Fibroblast of skin of left quadriceps (primary cell): ENCODE measurements at places on chromosomes 5 and 9.

DNA sequence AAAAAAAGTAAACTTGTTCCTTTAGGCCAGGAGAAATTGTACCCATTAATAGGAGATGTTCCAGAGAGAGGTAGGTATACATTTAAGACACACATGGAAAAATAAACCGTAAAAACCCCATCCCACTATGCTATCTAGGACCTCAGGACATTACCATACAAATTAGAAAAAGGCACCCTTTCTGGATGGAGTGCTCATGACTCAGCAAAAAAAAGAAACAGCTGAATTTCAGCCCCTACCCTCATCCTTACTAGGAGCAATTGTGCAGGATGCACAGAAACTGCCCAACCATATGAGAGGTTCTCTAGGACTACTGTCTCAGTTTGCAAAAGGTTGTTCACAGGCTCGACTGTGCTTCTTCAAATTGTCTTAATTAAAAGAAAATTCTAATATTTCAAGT is 368.2 kb downstream of the HINT1 start:
- no peak for DNase-seq

- DNase-seq, result no peak
Observed at GRCh38 chr9:28671000-28671399, 1097.7 kb upstream of the C9orf72 start.

DNA sequence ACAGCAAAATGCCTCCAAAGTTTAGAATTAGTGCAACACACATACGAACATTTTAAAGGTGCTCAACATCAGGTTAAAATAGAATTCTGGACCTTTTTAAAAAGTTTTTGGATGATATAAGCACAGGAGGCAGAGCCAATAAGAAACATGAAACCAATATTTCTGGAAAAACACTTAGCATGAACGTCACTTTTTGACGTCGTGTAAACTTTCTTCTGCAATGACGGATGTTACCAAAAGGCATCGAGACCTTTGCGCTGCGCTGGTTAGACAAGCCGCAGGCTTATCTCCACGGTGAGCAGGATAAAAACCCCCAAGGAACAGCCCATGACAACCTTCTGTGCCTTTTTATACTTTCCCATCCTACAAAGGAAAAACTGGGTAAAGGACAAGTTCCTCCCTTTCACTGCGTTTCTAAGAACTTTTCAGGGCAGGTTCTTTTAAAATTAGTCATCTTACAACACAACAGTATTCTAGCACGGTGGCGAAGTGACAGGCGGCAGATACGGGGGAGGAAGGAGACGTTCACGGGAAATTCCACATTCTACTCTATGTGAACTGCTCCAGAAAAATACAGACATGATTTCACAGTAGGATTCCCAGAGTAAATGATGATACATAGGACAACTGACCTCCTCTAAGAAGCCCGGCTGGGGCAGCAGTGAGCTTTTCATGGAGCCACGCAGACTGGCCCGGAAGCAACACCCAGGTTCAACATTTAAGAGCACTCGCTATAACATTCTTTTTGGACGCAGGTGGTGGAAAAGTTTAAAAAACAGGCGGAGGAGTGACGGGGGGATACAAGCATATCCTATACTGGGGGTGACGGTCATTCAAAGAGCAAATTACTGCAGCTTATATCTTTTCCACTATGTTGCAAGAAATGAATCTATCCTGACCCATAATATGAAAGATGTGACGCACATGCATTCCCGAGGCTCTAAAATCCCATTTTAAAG is 52.4 kb downstream of the USP20 start:
- no peak for DNase-seq

GRCh38 chr9:15307523-15307841 is 466 bp upstream of the TTC39B start:
- no peak for DNase-seq

- no peak for DNase-seq
Observed at GRCh38 chr9:109317311-109317978, 3.4 kb downstream of the EPB41L4B start.

DNA sequence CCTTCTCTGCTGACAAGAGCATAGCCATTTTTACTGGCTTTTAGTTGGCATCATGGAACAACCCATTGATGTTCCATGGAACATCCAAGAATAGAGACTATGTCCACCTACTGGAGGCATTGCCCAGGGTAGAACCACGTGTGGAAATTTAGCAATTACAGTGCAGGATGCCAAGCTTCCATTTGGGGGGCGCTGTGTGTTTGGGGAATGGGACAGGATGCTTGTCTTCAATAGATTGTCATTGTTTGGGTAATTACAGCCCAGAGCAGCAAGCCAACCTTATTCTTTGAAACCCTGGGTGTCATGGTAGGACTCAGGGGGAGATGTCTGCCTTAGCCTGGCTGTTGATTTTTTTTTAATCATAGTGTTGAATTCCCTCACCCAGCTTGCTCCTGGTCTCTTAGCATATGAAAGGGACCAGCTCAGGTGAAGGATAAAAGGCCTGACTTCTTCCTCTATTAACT is 171.1 kb downstream of the DOCK2 start:
- no peak for DNase-seq

- DNase-seq, result no peak
Observed at GRCh38 chr5:1874348-1874747, 8.4 kb downstream of the IRX4 start.

DNA sequence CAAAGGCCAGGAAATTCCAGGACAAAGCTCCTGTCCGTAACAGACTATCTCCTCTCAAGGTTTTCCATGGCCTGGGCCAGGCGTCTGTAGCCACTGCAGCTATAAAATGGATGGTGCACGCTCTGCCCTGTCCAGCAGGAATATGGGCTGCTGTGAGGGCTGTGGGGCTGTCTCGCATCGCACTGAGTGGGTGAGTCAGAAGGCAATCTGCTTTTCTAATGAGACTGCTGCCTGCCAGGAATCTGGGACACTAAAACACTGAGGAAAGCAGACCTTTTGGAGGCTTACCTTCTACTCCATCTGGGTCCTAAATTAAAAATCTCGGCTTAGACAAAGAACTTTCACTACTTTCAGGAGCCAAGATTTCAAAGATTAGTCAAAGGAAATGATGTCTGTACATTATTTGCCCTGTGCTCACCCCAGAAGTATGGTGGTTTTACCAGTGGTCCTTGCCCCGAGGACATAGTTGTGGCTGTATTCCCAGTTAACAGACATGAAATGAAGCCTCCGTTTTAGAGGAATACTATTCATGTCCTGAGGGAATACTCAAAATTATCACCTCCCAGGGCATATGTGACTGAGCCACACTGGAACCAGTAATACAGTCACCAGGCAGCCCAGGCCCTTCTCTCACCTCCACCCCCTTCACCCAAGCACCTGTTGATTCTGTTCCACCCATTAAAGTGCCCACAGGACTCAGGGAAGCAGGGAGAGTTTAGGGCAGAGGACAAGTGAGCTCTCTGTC is 56.4 kb downstream of the PFDN1 start:
- peak; percentile 46 for DNase-seq

DNA sequence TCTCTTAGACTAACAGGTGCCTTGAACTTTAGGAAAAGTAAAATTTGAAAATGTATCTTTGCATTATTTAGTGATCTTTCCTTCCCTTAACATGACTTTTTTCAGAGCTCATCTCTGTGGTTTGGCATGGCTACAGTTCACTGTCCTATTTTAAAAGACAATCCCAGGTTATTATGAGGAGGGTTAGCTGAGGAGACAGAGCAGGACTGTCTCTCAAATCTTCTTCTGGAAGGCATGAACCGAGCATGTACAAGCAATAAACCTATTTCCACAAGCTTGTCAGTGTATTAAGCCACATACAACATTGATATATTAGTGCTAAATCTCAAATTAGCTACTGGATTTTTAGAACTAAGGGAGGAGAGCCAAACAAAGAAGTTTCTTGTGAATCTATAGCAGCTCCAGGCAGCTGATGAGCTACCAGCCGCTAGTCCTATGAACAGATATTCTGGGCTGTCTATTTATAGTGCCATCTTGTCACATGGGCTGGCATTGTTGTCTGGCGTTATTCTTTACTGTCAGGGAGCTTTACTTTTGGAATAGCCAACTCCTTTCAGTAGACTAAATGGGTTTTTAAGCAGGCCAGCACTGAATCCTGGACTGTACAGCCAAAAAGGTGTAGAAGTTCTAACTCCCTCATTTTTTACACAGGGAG is 171.2 kb upstream of the ACTBL2 start:
- DNase-seq, result no peak
